ENCODE measurements at places on chromosomes 11 and 22.
A peak's percentile ranks its signal among the peaks of the same experiment; 100 is the strongest.

GRCh38 chr11:63592975-63593395 is 21.2 kb downstream of the PLAAT3 start:
- no peak for DNase-seq

- no peak for DNase-seq
These were observed 201.7 kb downstream of the ARHGAP42 start for GRCh38 chr11:100888836-100889235.

GRCh38 chr22:24845041-24845898 is 39.3 kb downstream of the SGSM1 start:
- no peak for DNase-seq

- no peak for DNase-seq
These were observed 32.8 kb downstream of the PIWIL3 start for GRCh38 chr22:24741769-24742168.

- DNase-seq, result no peak
These were observed 221.8 kb downstream of the CEP164 start for GRCh38 chr11:117549417-117549816.

GRCh38 chr22:20919718-20920117 is 2.5 kb downstream of the CRKL start:
- no peak for DNase-seq

GRCh38 chr11:125941619-125942611 is 3.9 kb upstream of the VSIG10L2 start:
- DNase-seq, result no peak

DNA sequence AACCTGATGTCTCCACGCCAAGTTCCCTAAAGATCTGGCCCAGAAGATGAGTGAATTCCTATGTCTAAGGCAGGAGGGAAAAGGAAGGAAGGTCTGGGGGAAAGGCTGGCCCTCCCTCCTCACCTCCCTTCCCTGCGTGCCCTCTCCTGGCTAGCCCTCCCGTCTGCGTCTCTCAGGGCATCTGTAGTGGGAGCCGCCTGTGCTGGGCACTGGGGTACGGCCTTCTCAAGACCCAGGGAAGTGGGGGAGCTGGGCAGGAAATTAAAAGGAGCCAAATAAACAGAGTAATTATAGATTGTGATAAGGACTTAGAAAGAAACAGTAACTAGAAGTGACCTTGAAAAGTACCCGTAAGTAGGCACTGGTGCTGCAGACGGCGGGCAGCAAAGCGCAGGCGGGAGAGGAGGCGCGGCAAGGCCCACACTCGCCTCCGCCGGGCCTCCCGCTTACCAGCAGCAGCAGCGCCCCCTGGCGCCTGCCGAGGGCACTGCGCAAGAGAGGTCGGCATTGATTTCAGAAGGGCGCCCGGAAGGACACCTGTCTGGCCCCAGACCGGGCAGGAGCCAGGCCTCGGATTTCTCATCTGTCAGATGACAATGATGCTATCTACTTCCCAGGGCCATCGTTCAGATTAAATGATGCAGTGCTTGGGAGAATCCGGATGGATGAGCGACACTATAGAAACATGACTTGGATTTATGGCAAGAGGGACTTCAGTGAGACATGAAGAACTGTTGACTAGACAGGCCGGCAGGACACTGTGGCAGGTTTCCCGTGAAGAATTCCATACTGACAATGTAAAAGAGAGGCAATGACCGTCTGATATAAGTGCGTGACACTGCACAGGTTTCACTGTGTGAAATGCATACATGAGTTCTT is 7.3 kb downstream of the KCNJ1 start:
- DNase-seq, result peak; percentile 57

GRCh38 chr11:26073646-26074045 is 258.3 kb upstream of the ANO3 start:
- DNase-seq, result no peak

- no peak for DNase-seq
These were observed 22.9 kb upstream of the ROBO3 start for GRCh38 chr11:124842305-124842704.

DNA sequence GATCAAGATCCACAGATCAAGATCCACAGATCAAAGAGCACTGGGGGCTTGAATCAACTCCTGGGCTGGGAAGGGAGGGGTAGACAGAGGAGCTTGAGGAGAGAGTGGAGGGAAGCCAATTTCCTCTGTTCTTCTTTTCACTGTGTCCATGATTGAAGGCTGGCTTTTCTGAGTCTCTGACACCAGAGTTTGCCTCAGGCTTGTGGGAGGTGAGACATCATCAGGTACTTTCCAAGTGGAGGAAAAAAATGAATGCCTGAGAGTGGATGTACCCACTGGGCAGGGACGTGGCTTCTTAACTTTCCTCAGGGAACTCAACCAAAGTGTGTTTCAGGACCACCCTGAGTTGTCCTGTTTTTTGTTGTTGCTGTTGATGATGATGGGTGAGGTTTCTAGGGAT is 11.0 kb upstream of the HEPHL1 start:
- DNase-seq, result no peak

GRCh38 chr22:36425977-36426523 is 38.3 kb upstream of the MYH9 start:
- DNase-seq, result no peak

DNA sequence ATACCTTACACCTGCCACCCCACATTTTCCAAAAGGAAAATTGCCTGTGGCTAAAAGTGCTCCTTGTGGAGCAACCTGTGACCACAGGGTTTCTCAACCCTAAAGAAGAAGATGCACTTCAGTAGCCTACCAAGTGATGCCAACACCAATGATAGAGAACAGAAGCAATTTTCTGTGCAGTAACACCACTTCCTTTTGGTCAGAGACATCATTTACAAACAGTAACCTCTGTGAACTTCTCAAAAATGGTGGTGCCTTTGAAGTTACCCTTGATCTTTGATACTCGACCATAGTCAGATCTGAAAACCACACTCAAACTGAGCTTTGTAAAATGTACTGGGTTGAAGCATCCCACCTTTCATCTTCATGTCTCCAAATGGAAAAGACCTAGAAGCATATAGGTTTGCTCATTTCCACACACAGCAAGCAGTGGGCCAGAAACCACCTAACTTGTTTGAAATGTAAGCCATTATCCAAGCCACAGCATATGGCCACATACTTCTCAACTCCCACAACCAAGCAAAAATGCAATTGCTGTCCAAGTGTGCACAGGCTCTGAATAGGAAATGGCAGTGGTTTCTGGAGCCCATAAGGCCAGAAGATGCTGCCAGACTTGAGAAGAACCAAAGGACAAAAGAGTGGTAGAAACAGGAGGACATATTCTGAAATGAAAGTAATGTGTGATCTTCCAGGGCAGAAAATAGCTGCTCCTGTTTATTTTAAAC is 24.3 kb downstream of the MPPED2 start:
- no peak for DNase-seq

GRCh38 chr11:76744186-76745043 is 38.7 kb upstream of the TSKU start:
- DNase-seq, result no peak

DNA sequence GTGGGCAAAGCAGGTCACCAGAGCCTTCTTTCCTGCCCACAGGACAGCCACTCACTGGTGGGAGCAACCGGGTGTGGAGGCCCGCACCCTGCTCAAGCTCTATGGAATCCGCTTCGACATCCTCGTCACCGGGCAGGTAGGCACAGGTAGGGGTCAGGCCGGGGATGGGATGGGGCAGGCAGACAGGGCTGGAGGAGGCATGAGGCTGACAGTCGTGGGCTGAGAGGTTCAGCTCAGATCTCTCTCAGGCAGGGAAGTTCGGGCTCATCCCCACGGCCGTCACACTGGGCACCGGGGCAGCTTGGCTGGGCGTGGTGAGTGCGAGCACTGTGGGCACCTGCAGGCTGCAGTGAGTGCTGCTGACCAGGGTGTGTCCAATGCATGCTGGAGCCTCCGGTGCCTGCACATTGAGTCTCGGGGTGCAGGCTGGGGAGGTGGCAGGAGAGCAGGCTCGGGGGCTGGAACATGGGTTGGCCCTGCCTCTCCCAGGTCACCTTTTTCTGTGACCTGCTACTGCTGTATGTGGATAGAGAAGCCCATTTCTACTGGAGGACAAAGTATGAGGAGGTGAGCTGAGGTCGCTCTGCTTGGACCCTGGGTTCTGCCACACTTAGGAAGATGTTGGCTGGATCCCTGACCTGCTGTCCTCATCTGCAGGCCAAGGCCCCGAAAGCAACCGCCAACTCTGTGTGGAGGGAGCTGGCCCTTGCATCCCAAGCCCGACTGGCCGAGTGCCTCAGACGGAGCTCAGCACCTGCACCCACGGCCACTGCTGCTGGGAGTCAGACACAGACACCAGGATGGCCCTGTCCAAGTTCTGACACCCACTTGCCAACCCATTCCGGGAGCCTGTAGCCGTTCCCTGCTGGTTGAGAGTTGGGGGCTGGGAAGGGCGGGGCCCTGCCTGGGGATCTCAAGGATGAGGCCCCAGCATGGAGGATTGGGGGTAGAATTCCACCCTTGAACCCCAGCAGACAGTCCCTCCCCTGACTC is 6.3 kb downstream of the SLC7A4 start:
- no peak for DNase-seq

DNA sequence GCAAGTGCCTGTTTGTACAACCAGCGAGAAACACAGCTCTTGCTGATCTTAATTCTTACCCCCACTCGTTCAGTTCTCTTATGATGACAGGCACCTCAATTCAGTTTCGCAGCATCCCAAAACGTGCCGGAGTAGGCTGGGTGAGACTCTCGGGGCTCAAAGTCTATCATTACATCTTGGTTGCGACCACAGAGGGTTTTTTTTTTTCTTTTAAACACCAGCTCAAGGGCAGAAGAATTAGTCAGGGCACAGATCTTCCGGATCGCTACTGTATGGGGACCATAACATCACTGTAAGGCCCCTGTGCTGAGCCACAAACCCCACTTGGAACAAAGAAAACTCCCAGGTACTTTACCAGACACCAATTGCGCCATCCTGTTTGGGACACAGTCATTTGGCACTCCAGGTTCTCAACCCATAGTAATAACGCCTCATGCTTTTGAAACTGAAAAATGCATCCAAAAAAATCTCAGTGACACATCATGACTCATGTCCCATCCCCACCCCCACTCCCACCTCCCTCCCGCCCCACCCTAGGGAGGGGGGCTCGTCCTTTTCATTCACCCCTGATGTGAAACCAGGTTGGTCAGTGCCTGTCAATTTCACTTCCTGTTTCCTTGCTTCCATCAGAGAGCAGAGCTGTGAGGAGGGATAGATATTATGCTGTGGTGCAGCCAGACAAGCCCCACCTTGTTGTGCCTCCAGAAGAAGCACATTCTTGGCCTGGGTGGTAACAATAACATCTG is 41.0 kb upstream of the CD5 start:
- DNase-seq, result no peak

- no peak for DNase-seq
These were observed 154.2 kb upstream of the NAV2 start for GRCh38 chr11:19558189-19558986.

GRCh38 chr11:1055109-1055703 is 18.7 kb upstream of the MUC6 start:
- DNase-seq, result no peak

DNA sequence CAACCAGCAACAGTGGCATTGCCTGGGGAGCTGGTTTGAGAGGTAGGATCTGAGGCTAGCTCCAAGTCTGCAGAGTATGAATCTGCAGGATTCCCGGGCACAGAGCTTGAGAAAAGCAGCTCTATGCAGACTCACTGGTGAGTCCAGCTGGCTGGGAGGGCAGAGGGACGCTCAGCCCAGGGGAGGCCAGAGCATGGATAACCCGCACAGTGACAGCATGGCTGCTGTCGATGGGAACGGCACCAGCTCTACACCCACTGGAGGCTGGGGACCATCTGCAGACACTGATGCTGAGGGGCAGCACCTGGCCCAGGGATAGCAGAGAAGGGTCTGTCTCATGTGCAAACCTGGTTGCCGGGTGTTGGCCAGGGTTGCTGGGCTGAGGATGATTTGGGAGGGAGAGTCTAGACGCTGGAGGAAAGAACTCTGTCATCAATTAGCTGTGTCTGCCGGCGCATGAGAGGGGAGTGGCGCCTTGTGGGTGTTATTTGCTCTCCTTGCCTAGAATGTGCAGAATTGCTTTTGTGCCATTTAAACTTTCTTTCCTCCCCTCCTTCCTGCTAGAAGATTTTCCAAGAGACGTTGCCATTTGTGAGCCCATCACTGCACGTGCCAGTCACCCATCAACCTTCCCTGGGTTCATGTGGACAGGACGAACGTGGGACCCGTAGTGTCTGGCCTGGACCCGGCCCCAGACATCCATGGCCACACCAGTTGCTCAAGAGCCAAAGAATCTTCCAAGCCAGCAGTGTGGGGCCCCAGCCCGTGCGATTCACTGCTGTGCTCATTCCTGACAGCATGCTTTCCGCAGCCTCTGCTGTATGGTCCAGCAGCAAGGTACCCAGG is 19.1 kb upstream of the LINC01488 start:
- DNase-seq, result no peak

GRCh38 chr22:38881464-38881871 is 9.5 kb upstream of the CBX6 start:
- no peak for DNase-seq

DNA sequence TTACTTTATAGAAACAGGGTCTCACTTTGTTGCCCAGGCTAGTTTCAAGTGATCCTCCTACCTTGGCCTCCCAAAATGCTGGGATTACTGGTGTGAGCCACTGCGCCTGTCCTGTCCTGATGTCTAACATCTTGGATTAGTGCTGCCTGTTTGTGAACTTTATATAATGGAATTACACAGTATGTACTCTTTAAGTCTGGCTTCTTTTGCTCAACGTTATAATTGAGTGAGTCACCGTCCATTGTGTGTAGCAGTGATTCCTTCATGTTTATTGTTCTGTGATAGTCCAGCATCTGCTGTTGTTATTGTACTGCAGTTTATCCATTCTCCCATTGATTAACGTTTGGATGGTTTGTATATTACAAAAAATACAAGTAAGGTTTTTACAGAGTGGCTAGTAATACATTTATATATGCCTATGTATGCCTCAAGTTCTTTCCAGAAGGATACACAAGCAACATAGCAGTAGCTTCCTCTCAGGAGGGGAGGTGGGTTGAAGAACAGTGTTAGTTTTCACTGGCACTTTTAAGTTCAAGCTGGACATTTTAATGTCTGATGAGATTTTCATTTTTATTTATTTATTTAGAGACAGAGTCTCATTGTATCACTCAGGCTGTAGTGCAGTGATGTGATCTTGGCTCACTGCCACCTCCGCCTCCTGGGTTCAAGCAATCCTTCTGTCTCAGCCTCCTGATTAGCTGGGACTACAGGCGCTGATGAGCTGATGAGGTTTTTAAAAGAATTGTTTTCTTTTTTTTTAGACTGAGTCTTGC is 25.2 kb upstream of the MICALL1 start:
- no peak for DNase-seq

GRCh38 chr22:24422102-24422665 is 5.2 kb upstream of the ADORA2A start:
- no peak for DNase-seq

Data from right renal pelvis (tissue), 4 donors.